ENCODE measurements at places on chromosomes 13 and 19.

DNA sequence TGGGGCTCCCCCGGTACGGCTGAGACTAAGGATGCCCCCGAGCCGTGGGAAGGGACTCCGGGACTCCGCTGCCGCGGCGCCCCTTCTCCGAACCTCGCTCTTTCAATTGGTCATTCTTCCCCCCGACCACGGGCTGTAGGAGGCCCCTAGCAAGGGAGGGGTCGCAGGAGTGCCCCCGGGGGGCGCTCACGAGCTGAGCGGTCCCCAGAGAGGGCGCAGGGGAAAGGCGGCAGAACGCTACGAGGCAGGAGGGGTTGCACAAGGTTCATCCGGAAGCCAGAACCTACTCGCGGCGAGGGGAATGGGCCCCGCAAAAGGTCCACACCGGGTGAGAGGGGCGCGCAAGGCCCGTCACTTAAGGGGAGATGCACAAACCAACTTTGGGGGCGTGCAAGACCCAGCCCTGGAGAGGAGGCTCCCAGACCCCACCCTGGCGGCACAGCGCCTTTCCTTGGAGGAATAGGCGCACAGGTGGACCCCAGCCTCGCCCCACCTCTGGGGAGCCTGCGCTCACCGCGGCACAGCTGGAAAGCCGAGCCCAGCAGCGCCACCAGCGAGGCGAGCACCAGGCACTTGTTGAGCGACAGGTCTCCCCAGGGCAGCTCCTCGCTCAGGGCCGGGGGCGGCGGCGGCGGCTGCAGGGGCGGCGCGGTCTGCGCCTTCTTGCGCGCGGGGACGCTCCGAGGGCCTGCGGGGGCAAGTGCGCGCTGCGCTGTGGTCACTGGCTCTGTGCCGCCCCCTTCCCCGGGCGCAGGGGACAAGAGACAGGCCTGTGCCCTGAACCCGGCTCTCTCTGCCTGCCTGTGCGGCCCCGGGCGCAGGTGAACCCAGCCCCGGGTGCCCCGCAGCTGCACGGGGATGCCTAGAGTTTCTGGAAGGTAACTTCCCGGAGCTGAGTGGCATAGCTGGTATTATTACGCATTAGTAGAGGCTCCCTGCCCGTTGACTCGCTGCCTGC lies 2.8 kb downstream of the JSRP1 start:
- no peak for DNase-seq

DNA sequence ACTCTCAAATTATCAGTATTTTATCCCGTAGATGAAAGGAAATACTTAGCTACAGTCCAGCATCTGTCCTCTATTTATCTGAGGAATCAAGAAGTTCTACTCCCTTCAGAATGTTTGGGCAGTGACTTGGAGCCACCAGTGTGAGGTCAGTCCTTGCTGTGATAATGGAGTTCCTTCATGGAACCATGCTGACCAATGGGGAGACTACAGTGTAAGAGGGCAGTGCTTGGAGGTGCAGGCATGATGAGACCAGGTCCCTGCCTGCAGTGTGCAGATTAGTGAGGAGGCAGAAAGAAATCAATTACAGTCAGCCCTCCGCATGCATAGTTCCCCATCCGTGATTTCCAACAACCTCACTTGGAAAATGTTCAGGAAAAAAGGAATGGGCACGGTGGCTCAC lies at the start of gene C19orf18:
TSS of gene C19orf18 (minus strand) at position 101 of the 400 bp plus-strand sequence. CDS start 102 bp downstream, outside the sequence.
- no peak for DNase-seq

GRCh38 chr19:55132453-55133129 lies 15.2 kb upstream of the PPP1R12C start:
- no peak for DNase-seq

GRCh38 chr19:24032651-24033050 lies 54.3 kb upstream of the ZNF254 start:
- no peak for DNase-seq

GRCh38 chr19:45066921-45067661 lies 9.2 kb downstream of the ZNF296 start:
- DNase-seq: no peak

GRCh38 chr13:76764429-76764828 lies 121.8 kb downstream of the KCTD12 start:
- no peak for DNase-seq

GRCh38 chr13:48790966-48791365 lies 137.2 kb downstream of the CYSLTR2 start:
- DNase-seq: no peak

- DNase-seq: no peak
Measured at GRCh38 chr19:15616627-15617270, 1.7 kb downstream of the CYP4F8 start.

- no peak for DNase-seq
Measured at GRCh38 chr19:51692468-51692867, 662 bp upstream of the SPACA6 start.

DNA sequence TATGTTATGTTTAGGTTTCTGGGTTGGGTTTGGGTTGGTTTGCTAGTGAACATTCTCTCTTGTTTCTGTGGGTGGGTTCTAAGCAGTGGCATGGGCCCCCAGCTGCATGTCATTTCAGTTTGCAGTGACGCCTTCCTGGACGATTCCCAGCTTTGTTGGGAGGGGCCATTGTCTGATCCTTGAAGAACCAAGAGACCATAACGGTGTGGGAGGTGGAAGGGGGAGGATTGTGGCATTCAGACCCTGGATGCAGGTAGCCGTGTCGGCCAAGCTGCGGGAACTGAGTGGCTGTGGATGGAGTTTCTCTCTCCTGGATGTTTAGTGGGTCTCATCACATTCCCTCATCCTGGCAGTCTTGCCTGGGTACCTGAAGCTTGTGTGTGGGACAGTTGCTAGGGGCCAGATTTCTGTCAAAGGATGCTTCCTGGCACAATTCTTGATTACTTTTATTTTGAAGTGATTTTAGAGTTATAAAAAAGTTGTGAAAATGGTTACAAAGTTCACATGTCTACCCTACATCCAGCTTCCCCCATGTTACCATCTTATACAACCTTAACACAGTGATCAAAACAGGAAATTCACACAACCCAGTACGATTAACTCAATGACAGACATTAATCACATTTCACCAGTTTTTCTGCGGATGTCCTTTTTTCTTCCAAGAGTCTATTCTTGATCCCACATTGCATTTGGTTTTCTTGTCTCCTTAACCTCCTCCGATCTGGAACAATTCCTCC lies 123.8 kb downstream of the SIPA1L3 start:
- DNase-seq: no peak

DNA sequence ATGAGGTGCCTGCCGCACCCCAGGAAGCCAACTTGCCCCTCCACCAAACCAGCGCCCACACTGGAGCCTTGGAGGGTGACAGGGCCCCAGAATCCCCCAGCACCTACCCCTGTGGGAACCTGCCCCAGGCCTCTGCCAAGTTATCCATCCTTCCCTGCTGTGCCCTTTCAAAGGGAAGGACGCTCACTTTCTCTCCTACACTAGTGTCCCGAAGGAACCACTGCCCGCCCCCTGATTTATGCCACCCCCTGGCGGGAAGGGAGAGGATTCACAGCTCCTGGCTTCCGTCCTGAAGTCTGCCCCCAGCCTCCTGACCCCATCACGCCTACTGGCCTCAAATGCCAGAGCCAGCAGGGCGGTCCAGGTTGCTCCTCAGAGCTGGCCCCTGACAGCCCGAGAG lies 1.4 kb downstream of the EVI5L start:
- no peak for DNase-seq

GRCh38 chr19:7926021-7926726 lies at the start of gene CTXN1:
Gene CTXN1, minus strand, starts transcription at chr19:7926135. Its CDS starts 597 bp downstream, at chr19:7925538.
- peak; percentile 20 for DNase-seq

DNA sequence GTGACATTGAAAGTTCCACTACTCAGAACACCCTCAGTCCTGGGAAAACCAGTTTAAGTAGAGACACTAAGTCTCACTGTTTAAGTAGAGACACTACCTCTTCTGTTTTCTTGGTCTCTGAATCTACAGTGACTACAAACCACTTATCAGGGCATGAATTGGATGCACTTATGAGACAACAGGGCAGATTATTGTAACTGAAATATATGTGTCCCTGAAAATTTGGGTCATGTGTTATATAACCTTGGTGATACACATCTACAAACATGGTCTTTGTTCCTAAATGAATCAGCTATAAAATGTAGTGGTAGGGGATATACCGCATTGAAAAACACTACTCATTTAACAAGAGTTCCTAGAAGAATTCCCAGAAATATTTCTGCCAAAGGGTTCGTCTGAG lies 55.7 kb downstream of the SERP2 start:
- DNase-seq: no peak

DNA sequence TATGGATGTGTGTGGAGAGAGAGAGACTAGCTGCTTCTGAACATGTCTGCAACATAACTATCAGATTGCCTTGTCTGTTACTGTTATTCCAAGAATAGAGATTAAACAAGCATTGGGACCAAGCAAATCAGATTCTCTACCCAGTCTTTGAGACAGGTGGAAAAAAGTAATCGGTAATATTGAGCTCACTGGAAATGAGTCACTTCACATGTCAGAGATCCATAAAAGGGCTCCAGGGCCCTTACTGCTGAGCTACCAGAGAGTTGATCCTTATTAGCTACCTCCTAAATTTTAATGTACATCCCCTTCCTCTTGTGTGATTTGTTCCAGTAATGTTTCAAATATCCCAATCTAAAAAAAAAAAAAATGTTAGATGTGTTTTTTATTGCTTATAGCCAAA lies 2118.0 kb downstream of the PCDH9 start:
- no peak for DNase-seq

GRCh38 chr13:50128428-50128931 lies 113.2 kb downstream of the KCNRG start:
- DNase-seq: no peak

GRCh38 chr13:33405371-33405770 lies 119.8 kb upstream of the STARD13 start:
- no peak for DNase-seq

DNA sequence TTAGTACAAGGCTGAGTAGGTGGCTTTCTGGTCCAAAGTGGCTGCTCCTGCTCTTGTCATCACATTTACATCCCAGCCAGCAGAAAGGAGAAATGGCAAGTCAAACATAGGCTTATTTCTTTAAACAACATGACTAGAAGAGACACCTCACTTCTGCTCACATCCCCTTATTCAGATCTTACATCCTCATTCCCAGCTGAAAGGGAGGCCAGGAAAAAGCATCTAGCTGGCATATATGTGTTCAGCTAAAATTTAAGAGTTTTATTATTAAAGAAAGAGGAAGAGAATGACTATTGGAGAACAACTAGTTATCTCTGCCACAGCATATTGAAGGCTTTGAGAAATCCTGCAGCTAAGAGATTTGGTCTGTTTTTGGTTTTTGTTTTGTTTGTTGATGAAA lies 34.1 kb downstream of the RGCC start:
- no peak for DNase-seq

DNA sequence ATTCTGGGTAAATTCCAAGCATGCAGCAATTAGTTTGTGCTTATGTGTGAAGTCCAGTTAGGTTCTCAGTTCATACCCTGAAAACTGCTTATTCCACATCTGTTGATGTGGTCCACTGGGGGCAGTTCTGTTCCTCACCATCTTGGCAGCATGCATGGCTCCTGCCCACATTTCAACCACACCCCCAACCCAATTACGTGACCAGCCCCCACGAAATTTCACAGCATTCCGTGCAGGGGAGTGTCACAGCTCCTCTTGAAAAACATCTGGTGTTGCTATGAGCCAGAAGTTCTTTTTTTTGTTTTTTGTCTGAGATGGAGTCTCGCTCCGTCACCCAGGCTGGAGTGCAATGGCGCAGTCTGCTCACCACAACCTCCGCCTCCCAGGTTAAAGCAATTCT lies 9.1 kb upstream of the ERVK3-1 start:
- no peak for DNase-seq

DNA sequence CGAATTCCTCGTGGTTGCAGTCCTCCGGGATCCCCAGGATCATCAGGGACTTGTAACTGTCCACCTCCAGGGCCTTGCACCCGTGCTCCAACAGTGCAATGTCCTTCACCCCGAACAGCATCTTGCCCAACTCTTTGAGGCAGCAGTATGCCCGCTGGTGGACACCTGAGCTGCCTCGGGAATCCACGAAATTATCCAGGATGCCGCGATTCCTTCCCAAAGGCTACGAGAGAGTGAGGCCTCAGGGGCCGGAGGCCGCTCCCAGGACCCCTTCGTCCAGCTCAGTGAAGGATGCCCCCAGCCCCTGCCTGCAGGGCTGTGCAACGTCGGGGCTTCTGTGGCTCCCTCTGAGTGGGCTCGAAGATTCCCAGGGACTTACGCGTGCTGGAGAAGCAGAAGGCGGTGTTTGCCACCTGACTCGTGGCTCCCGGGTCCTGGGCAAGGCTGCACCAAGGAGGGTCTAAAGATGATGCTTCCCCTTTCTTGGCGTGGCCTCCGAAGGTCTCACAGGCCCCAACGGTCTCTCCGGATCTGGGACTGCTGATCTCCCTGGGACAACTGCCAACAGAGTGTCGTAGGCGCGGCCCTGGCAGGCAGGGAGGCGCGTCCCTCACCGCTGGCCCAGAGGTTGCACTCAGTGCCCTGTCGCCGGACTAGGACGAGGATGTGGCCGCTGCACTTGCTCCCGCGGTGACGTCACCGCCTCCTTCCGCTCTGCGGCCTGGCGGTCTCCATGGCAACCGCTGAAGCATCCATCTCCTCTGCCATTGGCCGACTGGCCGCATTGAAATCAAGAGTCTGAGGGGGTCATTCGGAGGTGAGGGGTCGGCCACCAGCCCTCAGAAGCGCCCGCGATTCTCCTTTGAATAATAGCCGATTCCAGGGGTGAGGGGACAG lies at the start of gene PNMA8C:
TSS of gene PNMA8C (minus strand) at position 698 of the 897 bp plus-strand sequence. CDS start at position 121, 577 bp downstream.
- DNase-seq: peak; percentile 38

GRCh38 chr13:112918746-112919145 lies 50.3 kb upstream of the MCF2L start:
- DNase-seq: no peak

GRCh38 chr13:96089139-96089538 lies 768 bp upstream of the HS6ST3 start:
- no peak for DNase-seq

DNA sequence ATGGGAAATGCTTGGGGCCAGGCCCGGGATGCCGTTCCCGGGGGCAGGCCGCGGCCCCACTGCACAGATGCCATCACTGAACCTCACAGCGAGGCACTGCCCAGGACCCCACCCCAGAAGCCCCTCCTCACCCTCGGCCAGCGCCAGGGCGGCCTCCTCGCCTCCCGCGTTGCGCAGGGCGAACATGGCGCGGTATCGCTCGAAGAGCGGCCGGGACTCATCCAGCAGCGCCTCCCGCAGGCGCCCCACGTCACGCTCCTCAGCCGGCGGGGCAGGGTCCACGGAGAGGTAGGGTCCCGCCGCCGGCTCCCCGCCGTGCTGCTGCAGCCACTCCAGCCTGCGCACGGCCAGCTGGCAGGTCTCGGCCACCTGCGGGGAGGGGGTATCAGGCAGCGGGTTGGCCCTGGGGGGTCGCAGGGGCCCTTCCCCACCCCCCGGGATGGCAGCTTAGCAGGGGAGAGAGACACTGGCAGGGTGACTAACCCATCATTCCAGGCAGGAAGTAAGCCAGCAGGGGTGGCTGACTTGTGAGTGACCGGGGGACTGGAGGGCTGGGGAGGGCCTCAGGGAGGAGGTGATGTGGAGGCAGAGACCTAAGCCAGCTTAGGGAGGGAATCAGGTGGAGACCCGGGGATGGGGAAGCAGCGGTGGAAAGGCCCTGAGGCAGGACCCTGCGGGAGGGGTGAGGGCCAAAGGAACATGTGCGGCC lies 8.2 kb downstream of the DOHH start:
- DNase-seq: no peak

GRCh38 chr19:30229525-30230174 lies 142.5 kb upstream of the ZNF536 start:
- DNase-seq: no peak
